ACHN (cell line): ENCODE measurements at places on chromosomes 11 and 22.

GRCh38 chr22:32237906-32238305 lies 17.2 kb downstream of the SLC5A4 start:
- no peak for DNase-seq

- DNase-seq: no peak
These were observed 60.7 kb upstream of the CCDC89 start for GRCh38 chr11:85746670-85747069.

DNA sequence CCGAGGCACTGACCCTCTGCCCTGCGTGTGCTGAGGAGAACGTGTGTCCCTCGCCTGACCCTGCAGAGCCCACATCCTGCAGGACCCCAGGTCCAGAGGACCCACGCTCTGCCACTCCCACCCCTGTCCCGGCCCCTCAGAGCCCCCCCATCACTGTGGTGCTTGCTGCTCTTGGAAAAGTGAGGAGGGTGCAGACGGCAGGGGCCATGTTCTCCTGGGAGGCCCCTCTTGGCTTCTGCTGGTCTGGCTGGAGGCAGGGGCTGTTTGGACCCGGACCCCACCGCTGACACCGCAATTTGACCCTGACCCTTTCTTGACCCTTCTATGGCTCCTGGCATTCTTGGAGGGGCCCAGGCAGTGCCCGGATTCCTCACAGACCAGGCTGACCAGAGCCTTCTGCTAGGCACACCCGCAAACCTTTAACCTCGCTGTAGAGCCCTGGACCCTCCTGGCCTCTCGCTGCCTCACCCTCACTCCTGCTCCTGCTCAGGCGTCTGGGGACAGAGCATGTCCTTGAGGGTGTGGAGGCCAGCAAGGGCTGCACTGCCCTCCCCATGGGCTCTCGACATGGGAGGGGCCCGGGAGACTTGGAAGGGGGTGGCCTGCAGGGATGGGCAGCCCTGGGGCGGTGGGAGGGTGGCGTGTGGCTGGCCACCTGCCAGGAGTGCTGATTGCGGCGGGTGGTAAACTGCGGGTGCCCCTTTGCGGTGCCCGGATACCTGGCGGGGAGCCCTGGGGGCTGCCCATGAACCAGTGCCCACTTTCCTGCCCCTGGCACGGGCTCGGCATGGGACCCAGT lies 37.0 kb upstream of the MUC5AC start:
- no peak for DNase-seq

DNA sequence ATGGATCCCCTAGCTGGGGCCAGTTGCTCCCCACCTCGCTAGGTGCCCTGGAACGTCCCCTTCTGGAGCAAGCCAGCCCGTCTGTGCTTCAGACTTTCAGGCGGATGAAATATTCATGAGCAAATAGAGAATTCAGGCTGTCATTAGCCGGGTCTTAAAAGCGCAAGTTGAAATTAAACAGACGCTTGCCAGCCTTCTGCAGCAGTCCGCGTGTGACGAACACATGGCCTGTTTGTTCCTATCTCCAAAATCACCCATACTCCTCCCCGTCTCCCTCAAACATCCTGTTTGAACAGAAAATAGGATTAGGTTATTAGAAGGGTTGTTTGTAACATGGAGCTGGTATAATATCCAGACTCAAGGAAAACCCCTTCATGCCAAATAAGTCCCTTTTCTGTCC lies 38.7 kb downstream of the MYO18B start:
- DNase-seq: no peak

- DNase-seq: no peak
These were observed 13.1 kb downstream of the USP2 start for GRCh38 chr11:119368121-119369034.

DNA sequence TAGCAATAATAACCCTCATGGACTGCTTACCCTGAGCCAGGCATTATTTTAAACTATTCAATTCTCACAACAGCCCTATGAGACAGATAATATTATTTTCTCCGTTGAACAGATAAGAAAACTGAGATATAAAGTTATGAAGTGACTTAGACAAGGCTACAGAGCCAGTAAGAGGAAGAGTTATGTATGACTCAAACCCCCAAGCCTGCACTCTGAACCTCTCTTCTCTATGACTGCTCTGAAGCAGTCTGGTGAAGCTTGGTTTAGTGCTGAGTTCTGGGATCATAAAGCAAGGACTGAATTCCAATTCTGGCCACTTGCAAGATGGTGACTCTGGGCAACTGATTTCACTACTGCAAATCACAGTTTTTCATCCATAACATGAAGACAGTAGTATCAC lies 34.5 kb downstream of the TNKS1BP1 start:
- DNase-seq: no peak

GRCh38 chr11:133545199-133545803 lies 13.0 kb upstream of the OPCML start:
- no peak for DNase-seq

- no peak for DNase-seq
These were observed 156.4 kb upstream of the TBCEL start for GRCh38 chr11:120867531-120867930.
